BJ (cell line): ENCODE measurements at places on chromosomes 3 and 15. TPM values are rescaled to one million over a fixed set of nuclear protein-coding genes. Genes with fewer than 3 reads are reported as not detected.
A peak's percentile ranks its signal among the peaks of the same experiment; 100 is the strongest.

STX19 gene
- polyA plus RNA-seq: not detected in 2 replicates

SV2B gene
- polyA plus RNA-seq: 0.01 TPM in 1 of 2 replicates, not detected in the other

GRCh38 chr3:7787871-7788828 is 713.5 kb upstream of the LMCD1 start:
- no peak for DNase-seq

- DNase-seq: no peak
These were observed 11.3 kb downstream of the SELENOS start for GRCh38 chr15:101266034-101266433.

DNA sequence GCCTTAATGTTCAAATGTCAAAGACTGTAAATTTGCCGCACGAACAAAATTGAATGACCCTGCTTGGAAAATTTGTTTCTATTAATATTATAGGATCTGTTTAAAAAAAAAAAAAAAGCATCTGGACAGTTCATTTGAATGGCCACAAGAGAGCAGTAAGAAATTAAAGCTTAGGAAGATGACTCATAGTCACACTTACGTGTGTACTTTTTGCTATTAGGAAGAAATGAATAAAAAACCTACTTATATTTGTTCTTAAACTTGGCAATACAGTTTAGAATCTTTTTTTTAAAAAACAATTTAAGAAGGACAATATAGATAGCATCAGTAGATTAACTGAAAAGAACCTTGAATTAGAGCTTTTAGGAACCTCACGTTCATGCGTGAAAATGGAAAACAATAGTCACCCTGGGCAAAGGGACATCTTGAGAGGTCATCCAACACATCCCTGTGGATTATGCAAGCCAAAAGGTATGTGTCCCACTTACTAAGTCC is 621.8 kb downstream of the MECOM start:
- peak; percentile 28 for DNase-seq
